ENCODE measurements at places on chromosomes 3 and 15.

- no peak for DNase-seq
These were observed 173.0 kb downstream of the SHQ1 start for GRCh38 chr3:72675243-72675642.

- DNase-seq, result no peak
These were observed 48.1 kb upstream of the MAP4 start for GRCh38 chr3:48064292-48064829.

- no peak for DNase-seq
These were observed 117.0 kb upstream of the MRPL3 start for GRCh38 chr3:131619821-131620220.

DNA sequence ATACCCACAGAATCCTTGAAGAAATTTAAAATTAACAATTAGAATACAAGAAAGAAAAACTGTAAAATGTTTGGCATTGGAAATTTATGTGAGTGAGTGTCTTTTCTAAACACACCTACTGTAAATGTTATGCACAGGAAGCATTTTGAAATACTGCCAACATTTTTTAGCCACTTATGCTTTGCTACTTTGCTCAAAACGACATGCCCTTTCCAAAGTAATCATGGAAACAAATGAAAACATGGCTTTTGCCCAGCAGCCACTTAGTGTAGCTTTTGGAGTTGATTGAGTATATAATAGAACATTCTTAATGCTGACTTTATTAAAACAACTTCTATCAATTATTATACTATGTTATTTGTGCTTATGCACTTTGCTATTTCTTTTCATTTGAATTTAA lies 823.0 kb downstream of the CADM2 start:
- no peak for DNase-seq

DNA sequence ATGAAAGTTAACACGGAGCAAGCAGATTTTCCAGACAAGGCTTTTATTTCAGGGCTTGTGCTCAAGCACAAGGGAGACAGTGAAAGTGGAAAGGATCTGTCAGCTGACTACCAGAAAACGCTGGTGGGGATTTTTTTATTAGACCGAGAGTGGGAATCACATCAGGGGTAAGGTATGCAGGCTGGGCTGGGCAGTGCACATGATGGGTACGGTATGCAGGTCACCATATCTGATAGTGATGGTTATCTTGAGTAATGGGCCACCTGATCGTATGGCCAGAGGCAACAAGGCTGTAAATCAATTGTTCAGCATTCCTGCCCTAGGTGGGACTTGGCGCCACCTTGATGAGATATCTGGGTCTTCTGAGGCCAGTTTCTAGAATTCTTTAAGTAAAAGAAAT lies 36.9 kb upstream of the PIAS1 start:
- no peak for DNase-seq

GRCh38 chr15:94265009-94265408 lies 33.6 kb downstream of the MCTP2 start:
- DNase-seq, result no peak

DNA sequence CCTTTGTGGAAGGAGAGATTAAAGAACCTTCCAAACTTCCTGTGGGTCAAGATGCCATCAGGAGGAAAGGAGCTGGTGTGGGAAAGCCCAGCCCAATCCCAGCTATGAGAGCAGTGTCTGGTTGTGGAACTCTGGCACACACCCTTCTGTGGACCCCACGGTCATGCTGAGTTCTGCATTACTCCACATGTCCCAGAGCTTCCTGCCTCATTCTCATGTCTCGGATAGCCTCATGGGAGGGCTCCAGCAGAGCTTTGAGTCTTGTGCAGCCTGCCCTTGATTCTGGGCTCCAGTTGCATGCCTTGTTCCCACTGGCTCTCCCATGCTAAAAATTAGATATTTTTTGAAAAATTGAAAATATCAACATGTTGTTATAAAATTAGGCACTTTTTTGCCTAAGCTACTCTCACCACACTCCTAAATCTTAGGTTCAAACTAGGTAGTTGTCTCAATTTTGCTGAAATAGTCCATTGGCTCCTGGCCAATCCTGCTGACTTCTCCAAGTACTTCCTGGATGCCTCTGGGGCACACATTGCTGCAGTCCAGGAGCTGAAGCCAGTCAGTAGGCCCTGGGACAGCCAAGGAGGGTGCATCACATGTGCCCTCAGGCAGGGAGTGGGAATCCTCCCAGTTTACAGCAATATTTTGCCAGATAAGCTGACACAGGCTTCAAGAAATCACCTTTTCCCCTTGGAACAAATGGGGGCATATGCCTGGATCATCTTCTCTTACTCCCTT lies 144.3 kb downstream of the EEFSEC start:
- DNase-seq, result no peak

GRCh38 chr3:46312991-46313390 lies 40.9 kb upstream of the CCR2 start:
- DNase-seq, result no peak

DNA sequence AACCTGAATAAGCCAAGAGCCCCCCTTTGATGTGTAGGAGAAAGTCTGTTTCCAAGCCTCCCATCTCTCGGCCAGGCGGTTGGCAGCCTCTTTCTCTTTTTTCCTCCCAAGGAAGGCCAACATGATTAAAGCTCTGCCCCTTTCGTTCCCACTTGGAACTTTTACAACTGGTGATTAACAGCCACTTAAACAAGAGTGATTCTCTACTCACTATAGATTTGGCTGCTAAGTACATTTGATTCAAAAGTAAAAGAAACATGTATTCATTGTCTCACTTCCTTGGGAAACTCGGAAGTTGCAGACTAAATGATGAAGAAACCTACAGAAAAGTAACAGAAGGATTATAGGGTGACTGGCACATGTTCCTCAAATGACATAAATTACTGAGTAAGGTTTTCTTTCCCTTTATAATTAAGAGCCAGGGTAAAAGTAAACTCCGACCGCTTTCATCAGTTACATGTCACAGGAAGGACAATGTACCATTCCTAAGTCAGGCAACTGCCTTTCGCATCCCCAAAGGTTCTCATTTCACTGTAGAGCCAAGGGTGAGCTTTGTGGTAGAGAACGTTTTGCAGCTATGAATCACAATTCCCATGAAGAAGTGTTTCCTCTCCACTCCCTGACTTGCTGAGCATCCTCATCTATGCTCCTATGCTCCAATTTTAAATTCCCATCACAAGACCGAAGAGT lies 72.7 kb downstream of the MB21D2 start:
- no peak for DNase-seq

- no peak for DNase-seq
These were observed 13.4 kb downstream of the PML start for GRCh38 chr15:74007820-74008371.

DNA sequence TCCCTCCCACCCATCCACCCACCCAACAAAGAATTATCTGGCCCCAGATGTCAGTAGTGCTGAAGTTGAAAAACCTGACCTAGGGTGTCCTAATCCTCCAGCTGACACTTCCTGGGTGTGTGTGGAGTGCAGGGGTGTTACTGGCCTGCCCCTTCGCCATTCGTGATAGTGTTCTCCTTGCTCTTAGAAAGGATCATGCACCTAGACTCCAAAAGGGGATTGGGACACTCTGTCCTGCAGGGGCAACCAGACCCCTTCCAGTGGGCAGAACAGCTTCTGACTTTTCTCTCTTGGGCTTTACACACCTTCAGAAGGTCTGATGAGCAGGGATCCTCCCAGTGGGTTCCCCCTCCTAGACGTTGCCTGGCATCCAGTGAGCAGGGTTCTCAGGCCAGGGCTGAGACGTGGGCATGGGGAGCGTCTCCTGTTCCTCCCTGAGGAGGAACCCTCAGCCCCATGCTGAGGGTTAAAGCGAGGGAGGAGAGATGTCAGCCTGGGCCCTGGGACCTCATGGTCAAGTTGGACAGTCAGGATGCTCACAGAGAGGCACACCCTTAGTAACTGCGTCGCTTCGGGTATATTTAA lies 75.0 kb downstream of the AAGAB start:
- no peak for DNase-seq

DNA sequence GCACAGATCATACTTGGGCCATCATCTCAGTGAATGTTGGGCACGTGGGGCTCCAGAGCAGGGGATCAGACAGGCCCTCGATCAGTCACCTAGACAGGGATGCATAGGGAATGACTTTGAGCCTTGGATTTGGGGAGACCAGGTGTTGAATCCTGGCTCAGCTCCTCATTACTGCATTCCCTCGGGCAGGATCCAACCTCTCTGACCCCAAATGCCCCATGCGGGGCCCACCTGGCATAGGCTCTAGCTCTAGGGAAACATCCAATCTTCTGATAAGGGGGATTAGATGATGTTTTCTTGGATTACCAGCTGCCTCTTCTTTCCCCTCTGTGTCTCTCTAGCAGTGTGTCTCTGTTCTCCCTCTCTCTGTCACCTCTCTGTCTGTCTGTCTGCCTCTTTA lies 22.7 kb downstream of the LOXL1 start:
- DNase-seq, result no peak

DNA sequence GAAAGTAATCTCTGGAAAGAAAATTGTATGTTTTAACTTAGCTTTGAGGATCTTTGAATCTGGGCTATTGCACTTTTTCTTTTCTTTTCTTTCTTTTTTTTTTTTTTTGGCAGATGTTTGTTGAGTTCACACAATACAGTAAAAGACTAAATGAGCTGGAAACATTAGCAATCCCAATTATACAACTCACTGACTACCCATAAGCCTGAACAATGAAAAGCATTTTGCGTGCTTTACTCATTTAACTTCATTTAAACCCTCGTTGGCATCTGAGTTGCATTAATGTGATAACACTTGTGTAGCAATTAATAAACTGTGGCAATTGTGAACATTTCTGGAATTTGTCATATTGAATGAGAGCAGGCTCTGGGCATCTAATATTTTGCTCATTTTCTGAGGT lies 269.4 kb upstream of the RBMS3 start:
- no peak for DNase-seq

DNA sequence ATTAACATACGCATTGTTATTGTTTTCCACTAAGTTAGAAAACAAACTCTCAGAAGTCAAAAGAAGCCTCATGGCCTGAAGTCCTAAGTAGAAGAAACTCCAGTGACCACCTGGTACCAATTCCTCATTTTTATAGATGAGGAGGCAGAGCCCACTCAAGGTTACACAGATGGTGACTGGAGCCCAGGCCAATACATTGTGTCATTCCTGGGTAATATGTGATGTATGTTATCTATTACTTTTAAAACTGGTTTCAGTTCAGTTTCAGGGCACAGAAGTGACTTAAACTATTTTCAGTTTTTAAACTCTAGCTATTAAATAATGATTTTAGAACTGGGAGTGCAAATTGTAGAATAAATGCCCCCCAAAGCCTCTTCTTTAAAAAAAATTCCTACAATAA lies 66.7 kb upstream of the STXBP5L start:
- DNase-seq, result no peak

DNA sequence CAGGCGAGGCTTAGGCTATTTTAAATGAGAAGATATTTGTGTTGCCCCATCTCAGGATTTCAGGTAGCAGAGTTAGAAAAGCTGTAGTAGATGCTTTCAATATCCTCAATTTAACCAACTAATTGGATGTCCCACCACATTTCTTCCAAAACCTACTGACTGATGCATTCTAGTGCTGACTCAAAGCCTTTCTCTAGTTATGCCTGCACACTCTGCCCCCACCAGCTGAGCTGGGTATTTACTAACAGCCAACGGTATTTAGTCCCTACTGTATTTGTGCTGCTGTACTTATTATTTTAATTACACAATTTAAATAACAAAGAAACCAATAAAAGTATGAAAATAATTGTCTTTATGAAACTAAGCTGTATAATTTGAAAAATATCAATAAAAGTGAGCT lies 139.5 kb downstream of the OSBPL10 start:
- DNase-seq, result no peak

DNA sequence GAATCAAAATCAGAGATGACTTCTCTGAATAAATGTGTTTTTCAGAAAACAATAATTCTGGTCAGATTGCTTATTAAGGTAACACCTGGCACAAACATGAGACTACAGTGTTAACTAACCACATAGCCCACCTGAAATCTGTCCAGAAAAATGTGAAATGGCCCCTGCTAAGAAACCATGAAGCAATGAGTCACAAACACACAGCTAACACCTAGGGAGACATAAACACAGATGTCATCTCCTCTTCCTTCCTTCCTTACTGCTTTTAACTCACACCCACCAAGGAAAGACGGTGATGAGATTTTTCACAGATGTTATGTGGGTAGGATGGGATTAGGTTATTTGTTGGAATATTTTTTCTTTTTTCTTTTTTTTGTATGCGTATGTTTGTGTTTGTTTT lies 315.0 kb upstream of the STAC start:
- no peak for DNase-seq

DNA sequence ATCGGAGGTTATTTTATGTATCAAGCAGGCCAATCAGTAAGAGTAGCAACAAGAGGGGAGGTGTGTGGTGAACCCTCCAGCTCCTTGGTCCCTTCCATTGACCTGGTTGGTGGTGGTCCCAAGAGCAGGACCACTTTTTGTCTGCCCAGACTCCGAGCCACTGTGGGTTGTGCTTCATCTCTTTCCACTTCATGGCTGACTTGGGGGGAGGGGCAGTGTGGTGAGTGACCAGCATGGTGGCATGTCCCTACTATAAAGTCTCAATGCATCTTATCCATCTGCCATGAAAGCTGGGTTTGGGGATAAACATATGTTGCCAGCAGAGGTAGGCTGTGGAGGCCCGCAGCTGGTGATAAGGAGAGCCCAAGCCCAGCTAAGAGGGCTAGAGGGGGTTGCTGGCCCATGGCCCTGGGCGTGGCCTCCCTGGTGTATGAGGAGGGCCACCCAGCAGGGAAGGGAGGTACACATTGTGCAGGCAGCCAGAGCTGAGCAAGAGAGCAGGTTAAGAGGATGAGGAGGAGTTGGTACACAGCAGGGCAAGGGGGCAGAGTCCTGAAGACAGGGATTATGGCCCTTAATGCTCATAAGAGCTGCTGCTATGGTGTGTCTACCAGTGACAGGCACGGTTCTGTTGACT lies 7.0 kb downstream of the AEN start:
- DNase-seq, result no peak

DNA sequence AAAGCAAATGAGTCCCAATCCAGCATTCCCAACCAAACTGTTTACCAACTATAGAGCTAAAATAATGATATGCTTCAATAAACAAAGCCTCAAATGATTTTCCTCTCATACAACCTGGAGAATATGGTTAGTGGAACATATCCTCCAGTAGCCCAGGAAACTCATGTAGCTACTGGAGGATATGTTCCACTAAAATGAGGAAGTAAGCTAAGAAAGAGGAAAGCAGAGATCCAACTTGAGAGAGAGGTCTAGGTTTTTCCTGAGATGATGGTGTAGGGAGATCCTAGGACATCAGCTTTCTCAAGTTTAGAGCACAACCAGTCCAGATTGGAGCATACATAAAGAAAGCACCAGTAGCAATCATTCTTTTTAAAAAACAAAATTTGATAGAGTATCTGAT lies 44.6 kb upstream of the SLC4A7 start:
- no peak for DNase-seq
